ENCODE measurements at places on chromosomes 16 and 17. TPM values are rescaled to one million over a fixed set of nuclear protein-coding genes. Genes with fewer than 3 reads are reported as not detected.

The WNT9B gene
- total RNA-seq: 0.38 TPM

The BLMH gene
- 32.4 TPM for total RNA-seq

The PERCC1 gene
- not detected for total RNA-seq

The SNTB2 gene
- 53.8 TPM for total RNA-seq

The PRKCB gene
- 5.2 TPM for total RNA-seq

The NPIPA5 gene
- total RNA-seq: 1.0 TPM

The NEK8 gene
- total RNA-seq: 2.5 TPM

The CDH11 gene
- 42.7 TPM for total RNA-seq

The CCL4 gene
- total RNA-seq: not detected

The IL17C gene
- not detected for total RNA-seq

The MPV17L gene
- 20.0 TPM for total RNA-seq

The CASKIN1 gene
- not detected for total RNA-seq

The CCDC40 gene
- total RNA-seq: 3.1 TPM

The SPATA22 gene
- 2.6 TPM for total RNA-seq

The HIGD1B gene
- total RNA-seq: not detected

The CASKIN2 gene
- 5.6 TPM for total RNA-seq

The PPL gene
- 239 TPM for total RNA-seq

The DNAAF8 gene
- total RNA-seq: 1.6 TPM

The CD300LG gene
- 234 TPM for total RNA-seq

The KRTAP17-1 gene
- not detected for total RNA-seq

The CLEC3A gene
- total RNA-seq: not detected

The NTN3 gene
- total RNA-seq: not detected

The PGAP3 gene
- total RNA-seq: 7.6 TPM

The CBFA2T3 gene
- total RNA-seq: 0.68 TPM

The NACA2 gene
- not detected for total RNA-seq

The CFAP97D1 gene
- not detected for total RNA-seq

The GRIN2A gene
- 0.17 TPM for total RNA-seq

The AKAP1 gene
- 31.0 TPM for total RNA-seq
